ENCODE measurements at places on chromosomes 7 and 10. TPM values are rescaled to one million over a fixed set of nuclear protein-coding genes. Genes with fewer than 3 reads are reported as not detected.

GRCh38 chr10:77214799-77215198 lies 422.8 kb downstream of the KCNMA1 start:
- DNase-seq, result no peak

TAS2R4 gene
- 0.92 TPM for polyA plus RNA-seq

DNA sequence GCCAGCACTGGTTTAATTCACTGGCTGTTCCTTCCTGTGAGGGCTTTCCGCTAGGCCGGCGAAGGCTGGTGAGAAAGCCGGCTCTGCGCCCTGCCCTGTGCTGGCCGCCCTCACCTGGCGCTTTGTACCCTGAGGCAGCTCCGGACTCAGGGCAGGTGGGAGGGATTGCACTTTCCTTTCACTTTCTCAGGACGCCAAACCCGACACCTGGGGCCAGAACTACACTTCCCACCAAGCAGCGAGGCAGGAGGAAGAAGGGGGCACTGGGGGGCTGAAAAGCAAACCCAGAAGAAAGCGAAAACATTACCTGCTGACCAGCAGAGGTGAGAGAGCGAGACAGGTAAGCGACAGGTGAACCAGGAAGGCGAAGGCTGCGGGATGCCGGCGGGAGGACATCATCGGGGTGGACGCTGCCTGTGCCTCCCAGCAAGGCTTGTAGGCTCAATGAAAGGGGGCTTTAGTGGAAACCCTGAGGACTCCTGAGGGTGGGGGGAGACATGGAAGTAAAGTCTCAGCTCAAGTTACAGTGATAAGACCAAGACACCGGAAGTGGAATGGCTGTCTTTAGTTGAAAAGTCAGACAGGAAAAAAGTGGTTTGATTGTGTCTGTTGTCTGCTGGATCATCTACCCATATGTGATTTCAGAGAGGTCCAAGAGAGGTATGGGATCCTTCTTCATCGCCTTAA lies at the start of gene RAB19:
Gene RAB19, plus strand, starts transcription at position 181 of the 687 bp plus-strand sequence. CDS start 3,589 bp downstream, outside the sequence.
- no peak for DNase-seq

SUFU gene
- polyA plus RNA-seq, result 30.0 TPM

DNA sequence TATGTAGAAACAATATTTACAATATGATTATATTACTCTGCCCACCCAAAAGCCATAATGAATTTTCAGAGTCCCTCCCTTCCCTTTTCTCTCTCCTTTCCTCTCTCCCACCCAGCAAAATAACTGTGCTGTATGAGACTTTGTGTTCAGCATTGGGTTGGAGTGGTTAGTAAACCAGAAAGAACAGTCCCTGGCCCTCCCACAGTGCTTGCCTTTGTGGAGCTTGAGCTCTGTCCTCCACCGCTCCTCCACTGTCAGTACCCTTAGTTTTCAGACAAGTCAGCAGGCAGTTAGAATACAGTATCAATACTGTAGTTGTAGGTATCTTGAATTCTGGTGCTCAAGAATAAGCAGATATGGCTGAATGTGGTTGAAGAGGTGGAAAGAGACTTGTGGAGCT lies 92.7 kb downstream of the CDK14 start:
- DNase-seq, result no peak

GRCh38 chr7:157462419-157462771 lies 125.6 kb downstream of the DNAJB6 start:
- no peak for DNase-seq

- DNase-seq, result no peak
These were observed 170.2 kb downstream of the AKR1D1 start for GRCh38 chr7:138246428-138246827.

EIF4EBP2 gene
- 81.9 TPM for polyA plus RNA-seq

- no peak for DNase-seq
These were observed 20.5 kb upstream of the ZNF273 start for GRCh38 chr7:64882341-64883112.

SUGCT gene
- 15.4 TPM for polyA plus RNA-seq

NAT16 gene
- not detected for polyA plus RNA-seq

DNA sequence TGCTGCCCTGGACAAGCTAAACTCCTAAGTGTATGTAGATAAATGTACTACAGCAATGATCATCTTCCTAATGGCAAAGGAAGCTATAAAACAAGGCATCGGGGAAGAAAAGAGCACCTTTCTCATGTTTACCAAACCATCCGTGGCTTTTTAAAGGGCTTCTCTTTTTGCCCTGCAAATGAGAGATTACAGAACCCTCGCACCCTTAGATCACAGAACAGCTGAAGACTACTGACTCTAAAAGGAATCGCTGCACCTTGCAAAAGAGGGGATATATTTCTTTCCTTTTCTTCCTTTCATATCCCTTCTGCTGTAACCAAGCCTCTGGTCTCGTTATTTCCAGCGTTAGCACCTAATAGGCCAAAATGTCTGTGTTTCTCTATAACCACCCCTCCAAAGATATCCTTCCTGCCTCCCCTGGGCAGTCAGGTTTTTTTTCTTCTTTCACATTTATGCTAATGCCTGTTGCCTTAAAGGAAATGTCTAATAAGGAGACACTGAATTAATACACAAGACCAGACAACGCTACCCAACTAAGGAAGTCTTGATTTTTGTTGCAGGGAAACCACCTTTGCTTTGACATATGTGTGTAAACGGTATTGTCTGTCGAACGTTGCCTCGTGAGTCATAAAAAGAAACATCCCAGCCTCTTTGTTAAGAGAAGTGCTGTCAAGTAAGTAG lies 10.5 kb downstream of the ST8SIA6 start:
- no peak for DNase-seq

- DNase-seq, result no peak
These were observed 49.2 kb downstream of the KIF5B start for GRCh38 chr10:32007026-32007425.

Data from right renal cortex interstitium (tissue), 3 donors.